ENCODE measurements at places on chromosomes 4 and X.

- no peak for DNase-seq
- no peaks in the 10 kb centered on the region for H3K27me3 ChIP-seq
- H3K4me3 ChIP-seq, result no peak overlapping the region
- H3K27ac ChIP-seq, result no peak overlapping the region
- H3K36me3 ChIP-seq, result no peaks in the 10 kb centered on the region
- no peaks in the 10 kb centered on the region for H3K4me1 ChIP-seq
These were observed 115.1 kb downstream of the GALNTL6 start for GRCh38 chr4:171928336-171928735.

DNA sequence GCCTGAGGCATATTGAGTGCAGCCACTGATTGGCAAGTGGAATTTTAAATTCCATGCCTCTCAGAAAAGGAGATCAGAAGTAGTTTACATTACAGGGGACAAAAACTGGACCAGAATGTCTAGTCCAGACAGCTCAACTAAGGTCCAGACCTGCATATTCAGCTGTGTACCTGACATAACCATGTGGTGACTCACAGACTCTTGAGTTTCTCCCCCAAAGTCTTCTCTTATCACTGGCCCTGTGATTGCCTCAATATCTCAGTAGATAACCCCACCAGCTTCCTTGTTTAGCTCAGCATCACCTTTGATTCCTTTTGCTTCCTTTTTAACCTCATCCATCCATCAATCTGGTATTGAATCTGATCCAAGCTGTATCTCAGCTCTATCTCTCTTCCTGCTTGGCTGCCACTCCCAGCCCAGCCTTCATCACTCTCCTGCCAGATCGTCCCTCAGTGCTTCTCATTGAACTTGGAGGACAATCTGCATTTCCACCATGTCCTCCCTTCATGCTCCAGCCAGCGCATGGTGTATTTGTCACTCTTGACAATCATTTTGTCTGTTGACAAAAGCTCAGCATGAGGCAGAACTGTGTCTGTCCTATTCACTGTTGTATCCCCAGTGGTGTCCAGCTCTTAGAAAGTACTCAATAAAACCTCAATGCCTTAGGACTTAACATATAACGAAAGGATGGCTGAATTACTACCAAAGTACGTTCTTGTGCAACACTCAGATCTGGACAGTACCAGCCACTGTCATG, 27.8 kb upstream of the SLC2A9 start:
- no peak for DNase-seq
- no peak overlapping the region for H3K4me3 ChIP-seq
- peaks cover 21% of the 10 kb centered on the region for H3K4me1 ChIP-seq
- H3K27me3 ChIP-seq, result no peaks in the 10 kb centered on the region
- H3K36me3 ChIP-seq, result no peaks in the 10 kb centered on the region
- peak overlapping the region; percentile 45 for H3K27ac ChIP-seq

DNA sequence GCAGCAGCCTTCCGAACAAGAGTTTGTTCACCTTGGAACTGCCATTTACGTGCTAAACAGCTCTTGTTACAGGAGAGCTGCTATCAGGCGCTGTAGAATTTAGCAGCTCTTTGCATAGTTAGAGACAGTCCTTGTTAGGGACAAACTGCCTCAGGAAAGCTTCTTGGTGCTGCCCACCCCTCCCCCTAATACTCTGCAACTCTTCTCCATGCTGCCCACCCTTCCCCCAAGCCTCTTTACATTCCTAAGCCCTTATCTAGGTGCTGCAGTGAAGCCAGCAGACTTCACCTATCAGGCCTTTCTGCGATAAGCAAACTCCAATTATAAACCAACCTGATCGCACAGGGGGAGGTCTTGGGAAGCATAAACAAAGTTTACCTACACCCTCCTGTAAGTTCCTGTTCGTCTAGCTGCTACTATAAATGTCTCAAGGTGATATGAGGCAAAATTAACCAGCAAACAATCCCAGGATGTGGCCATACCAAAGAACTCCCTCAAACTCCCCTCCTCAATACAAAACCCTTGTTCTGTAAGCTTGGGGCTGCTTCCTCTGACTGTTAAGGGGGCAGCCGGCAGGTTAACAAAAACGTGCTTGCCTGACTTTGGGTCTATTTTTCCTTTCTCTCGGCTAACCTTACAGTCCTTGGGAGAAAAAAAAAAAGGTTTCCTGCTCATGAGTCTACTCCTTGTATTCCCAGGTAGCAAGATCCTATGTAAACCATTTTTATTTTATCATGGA, 74.0 kb upstream of the GC start:
- H3K4me1 ChIP-seq, result no peaks in the 10 kb centered on the region
- no peak overlapping the region for H3K27ac ChIP-seq
- no peaks in the 10 kb centered on the region for H3K27me3 ChIP-seq
- DNase-seq, result no peak
- no peak overlapping the region for H3K4me3 ChIP-seq

- no peaks in the 10 kb centered on the region for H3K4me1 ChIP-seq
- no peaks in the 10 kb centered on the region for H3K27me3 ChIP-seq
- no peak for DNase-seq
- H3K36me3 ChIP-seq, result no peaks in the 10 kb centered on the region
- no peak overlapping the region for H3K27ac ChIP-seq
- no peak overlapping the region for H3K4me3 ChIP-seq
These were observed 7.4 kb downstream of the DCAF8L2 start for GRCh38 chrX:27597508-27597907.

DNA sequence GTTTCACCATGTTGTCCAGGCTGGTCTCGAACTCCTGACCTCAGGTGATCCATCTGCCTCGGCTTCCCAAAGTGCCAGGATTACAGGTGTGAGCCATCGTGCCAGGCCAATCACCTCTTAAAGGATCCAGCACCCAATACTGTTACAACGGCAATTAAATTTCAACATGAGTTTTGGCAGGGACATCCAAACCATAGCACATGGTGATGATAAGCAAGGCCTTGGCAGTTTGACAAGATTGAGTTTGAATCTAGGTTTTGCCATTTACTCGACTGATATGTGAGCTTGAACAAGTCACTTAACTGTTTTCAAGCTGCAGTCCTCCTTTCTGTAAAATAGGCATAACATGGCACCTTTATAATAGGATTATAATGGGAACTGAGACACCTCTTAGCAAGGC, 84.1 kb downstream of the GPR82 start:
- no peaks in the 10 kb centered on the region for H3K36me3 ChIP-seq
- no peak overlapping the region for H3K27ac ChIP-seq
- DNase-seq, result peak; percentile 7
- no peak overlapping the region for H3K4me3 ChIP-seq
- H3K27me3 ChIP-seq, result no peaks in the 10 kb centered on the region

- H3K36me3 ChIP-seq, result no peaks in the 10 kb centered on the region
- no peaks in the 10 kb centered on the region for H3K4me1 ChIP-seq
- no peak overlapping the region for H3K27ac ChIP-seq
- no peak for DNase-seq
- no peaks in the 10 kb centered on the region for H3K27me3 ChIP-seq
- H3K4me3 ChIP-seq, result no peak overlapping the region
These were observed 107.6 kb downstream of the USP9X start for GRCh38 chrX:41192880-41193279.

DNA sequence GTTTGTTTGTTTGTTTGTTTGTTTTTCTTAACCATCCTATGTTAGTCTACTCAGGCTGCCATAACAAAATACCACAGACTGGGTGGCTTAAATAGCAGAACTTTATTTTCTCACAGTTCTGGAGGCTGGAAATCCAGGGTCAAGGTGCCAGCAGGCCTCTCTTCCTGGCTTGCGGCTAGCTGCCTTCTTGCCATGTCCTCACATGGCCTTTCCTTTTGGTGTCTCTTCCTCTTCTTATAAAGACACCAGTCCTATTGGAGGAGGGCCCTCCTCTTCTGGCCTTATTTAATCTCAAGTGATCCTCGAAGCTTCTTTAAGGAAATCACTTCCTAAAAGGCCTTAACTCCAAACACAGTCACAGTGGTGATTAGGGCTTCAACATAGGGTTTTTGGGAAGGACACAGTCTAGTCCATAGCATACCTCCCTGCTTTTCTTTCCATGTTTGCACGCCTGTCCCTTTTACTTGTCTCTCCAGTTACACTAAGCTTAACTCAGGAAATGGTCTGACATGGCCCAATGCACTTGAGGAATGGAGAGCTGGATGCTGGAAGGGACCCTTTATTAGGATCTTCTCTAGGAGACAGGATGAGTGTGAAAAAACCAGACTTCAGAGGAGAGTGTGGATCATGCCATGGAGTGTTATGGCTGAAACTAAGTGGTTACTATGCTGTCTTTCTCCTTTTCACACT, 36.0 kb upstream of the MGST2 start:
- H3K36me3 ChIP-seq, result no peaks in the 10 kb centered on the region
- DNase-seq, result no peak
- no peaks in the 10 kb centered on the region for H3K4me1 ChIP-seq
- H3K4me3 ChIP-seq, result no peak overlapping the region
- no peak overlapping the region for H3K27ac ChIP-seq

DNA sequence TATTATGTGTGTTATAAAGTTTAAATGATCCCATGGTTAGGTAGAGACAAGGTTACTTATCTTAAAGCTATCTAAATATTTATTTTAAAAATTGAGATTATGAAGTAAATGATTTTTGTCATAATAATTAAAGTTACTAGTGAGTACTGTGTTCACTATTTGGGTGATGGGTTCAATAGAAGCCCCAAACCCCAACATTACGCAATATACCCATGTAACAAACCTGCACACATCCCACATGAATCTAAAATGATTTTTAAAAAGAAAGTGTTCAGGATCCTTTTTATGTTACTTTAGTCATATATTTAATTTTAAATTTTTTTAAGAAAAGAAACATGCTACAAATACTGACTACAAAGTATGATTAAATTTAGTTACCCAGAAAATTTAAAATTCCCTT, 193.9 kb downstream of the TLL1 start:
- no peaks in the 10 kb centered on the region for H3K4me1 ChIP-seq
- H3K36me3 ChIP-seq, result no peaks in the 10 kb centered on the region
- no peak for DNase-seq

DNA sequence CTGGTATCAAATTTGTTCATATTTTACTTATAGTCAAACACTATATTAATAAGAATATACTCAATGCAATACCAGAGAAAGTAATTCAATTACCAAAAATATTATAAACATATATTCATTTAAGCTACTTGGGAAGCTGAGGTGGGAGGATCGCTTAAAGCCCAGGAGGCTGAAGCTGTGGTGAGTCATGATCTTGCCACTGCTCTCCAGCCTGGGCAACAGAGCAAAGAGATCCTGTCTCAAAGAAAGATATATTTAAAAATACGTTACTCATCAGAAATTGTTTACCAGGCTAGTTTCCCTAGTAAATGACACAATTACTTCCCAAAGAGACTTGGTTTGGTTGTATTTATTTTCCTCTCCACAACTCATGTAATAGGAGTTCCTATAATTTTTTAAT, 433.6 kb downstream of the GASK1B start:
- no peak overlapping the region for H3K4me3 ChIP-seq
- H3K27me3 ChIP-seq, result no peaks in the 10 kb centered on the region
- no peaks in the 10 kb centered on the region for H3K4me1 ChIP-seq

DNA sequence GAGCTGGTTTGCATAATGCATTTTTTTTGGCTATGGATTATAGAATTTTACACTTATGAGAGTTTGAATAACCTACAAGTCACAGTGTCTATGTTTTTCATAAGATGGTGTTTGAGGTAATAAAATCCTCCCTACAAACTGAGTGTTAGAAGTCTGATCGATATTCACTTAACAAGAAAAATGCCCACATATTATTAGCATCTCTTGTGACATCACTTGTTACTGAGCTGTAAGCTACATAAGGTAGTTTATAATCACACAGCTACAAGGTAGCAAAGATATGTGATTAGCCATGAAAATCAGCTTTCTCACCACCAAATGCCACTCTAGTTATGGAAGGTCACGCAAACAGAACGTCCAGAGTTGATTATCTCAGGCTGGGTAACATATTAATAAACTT, 669.6 kb downstream of the PCDH18 start:
- H3K27me3 ChIP-seq, result no peaks in the 10 kb centered on the region
- no peak overlapping the region for H3K4me3 ChIP-seq
- no peak overlapping the region for H3K27ac ChIP-seq
- DNase-seq, result no peak
- H3K36me3 ChIP-seq, result no peaks in the 10 kb centered on the region

- H3K27me3 ChIP-seq, result no peaks in the 10 kb centered on the region
- no peak overlapping the region for H3K27ac ChIP-seq
- H3K4me1 ChIP-seq, result no peaks in the 10 kb centered on the region
- DNase-seq, result no peak
- no peaks in the 10 kb centered on the region for H3K36me3 ChIP-seq
- no peak overlapping the region for H3K4me3 ChIP-seq
These were observed 514.0 kb upstream of the DIAPH2 start for GRCh38 chrX:96170626-96171025.

GRCh38 chr4:3174371-3175338, 74.3 kb upstream of the MSANTD1 start:
- no peak overlapping the region for H3K4me3 ChIP-seq
- H3K4me1 ChIP-seq, result peaks cover 18% of the 10 kb centered on the region
- no peaks in the 10 kb centered on the region for H3K36me3 ChIP-seq
- H3K27ac ChIP-seq, result no peak overlapping the region

DNA sequence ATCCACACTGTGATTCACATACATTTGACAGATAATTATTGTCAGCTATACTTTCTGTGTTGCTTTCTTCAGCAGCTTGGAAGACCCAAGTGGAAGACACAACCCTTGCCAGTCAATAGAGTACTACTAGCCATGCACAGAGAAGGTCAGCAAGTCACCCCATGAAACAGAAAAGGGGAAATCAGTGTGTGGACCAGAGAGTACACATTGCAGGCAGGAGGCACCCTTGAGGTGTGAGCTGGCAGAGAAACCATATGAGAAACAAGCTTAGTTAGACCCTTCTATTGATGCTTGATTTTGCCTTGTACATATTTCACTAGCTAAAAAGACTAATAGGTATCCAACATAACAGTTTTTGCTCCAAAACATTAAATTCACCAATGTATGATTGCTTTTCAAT, 99.5 kb downstream of the NLGN4X start:
- H3K36me3 ChIP-seq, result no peaks in the 10 kb centered on the region
- H3K4me3 ChIP-seq, result no peak overlapping the region
- H3K27me3 ChIP-seq, result no peaks in the 10 kb centered on the region
- no peaks in the 10 kb centered on the region for H3K4me1 ChIP-seq
- no peak overlapping the region for H3K27ac ChIP-seq
- DNase-seq, result no peak

DNA sequence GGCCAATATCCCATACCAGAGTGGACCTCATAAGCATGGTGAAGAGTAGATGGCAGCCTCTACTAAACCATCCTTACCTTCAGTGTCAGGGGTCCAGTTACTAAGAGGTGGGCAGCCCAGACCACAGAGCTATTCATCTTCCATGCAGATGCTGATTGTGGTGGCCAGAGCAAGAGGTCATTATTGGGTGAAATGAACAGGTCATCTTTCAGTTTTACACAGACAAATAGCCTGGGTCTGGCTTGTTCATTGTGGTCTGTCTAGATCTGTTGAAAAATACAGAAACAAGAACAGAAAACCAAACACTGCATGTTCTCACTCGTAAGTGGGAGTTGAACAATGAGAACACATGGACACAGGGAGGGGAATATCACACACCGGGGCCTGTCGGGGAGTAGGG, 71.3 kb downstream of the PAK3 start:
- H3K4me1 ChIP-seq, result no peaks in the 10 kb centered on the region
- H3K27me3 ChIP-seq, result no peaks in the 10 kb centered on the region
- H3K27ac ChIP-seq, result no peak overlapping the region
- no peak overlapping the region for H3K4me3 ChIP-seq
- no peaks in the 10 kb centered on the region for H3K36me3 ChIP-seq

Data from body of pancreas (tissue), 4 donors.